KBM-7 (cell line): ENCODE measurements at places on chromosomes 12 and 14.

DNA sequence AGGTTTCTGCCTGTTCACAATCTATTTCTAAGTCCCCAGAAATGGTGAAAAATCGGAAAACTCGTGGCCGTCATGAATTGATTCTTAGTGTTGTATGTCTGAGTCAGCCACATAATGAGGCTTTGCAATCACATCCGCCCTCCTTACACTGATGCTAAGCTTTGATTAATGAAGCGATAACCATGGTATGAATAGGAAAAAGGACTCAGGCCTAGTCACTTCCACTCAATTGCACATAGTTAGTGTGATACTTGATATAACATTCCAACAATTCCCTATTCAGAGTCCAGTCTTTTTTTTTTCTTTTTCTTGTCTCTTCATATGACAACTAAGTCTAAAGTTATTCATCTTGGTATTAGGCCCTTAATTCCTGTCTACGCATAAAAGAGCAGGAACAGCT, 1231.0 kb downstream of the VRK1 start:
- DNase-seq, result no peak

- DNase-seq, result no peak
Observed at GRCh38 chr12:42846782-42847181, 257.2 kb upstream of the PRICKLE1 start.

GRCh38 chr14:81329640-81330381, 70.3 kb downstream of the STON2 start:
- no peak for DNase-seq

DNA sequence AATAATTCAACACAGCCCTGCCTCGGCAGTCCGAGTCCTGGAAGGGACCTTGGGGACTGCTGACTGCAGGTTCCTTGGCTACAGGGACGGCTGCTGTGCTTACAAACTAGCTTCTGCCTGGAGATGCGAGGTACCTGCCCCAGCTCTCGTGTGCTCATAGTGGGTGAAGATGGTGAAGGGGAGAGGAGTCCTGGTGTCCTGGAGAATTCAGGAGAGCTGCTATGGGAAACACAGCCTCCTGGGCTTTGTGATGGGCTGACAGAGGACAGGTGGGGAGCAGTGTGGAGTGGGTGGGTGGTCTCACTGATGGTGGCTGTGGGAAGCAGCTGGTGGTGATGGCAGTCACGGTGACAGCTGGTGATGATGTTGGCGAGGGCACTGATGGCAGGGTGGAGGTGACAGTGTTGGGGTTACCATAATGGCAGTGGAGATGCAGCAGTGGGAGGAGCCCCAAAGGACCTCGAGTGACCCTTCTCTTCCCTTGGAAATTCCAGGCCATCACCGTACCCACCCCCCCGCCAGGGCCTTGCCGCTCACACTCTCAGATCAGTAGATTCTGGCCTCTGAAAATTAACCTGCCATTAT, 32.8 kb downstream of the HVCN1 start:
- no peak for DNase-seq

- no peak for DNase-seq
Observed at GRCh38 chr12:104713444-104713843, 244.6 kb downstream of the SLC41A2 start.
